ENCODE measurements at places on chromosomes 16 and 17.
A peak's percentile ranks its signal among the peaks of the same experiment; 100 is the strongest.

GRCh38 chr17:7825206-7825990, 8.6 kb upstream of the KDM6B start:
- no peak for DNase-seq

GRCh38 chr16:89744813-89745212, 23.5 kb downstream of the ZNF276 start:
- DNase-seq = no peak

DNA sequence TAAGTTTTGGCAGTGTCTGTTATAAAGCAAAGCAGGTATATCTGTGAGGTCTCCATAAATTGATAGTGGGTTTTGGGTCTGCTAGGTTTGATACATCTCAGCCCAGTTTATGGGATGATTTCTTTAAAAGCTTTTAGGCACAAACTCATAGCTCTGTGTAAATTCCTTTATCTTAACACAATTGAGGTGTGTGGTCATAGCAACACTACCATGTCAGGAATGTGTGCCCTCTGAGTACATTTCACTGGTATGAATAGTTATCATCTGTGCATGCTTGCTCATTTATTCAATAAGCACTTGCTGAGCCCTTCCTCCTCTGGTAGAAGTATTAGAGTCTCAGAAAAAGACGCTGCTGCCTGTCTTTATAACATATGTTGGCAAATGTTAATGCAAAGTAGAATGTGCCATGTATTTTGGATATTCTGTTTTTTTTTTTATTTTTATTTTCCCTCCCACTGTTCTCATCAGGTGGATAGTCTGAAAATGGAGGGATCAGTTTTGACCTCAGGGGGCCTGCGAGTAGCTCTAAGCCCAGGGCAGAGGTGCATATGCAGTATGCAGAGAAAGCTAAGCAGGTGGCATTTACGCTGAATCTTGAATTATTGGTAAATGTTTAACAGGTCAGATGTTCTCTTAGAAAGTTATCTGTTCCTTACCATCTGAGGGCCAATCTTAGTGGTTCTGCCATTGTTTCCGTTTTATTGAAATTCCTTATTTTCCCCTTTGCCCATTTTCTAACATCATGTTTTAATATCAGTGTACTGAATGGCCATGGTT, 90.7 kb downstream of the WNT3 start:
- no peak for DNase-seq

DNA sequence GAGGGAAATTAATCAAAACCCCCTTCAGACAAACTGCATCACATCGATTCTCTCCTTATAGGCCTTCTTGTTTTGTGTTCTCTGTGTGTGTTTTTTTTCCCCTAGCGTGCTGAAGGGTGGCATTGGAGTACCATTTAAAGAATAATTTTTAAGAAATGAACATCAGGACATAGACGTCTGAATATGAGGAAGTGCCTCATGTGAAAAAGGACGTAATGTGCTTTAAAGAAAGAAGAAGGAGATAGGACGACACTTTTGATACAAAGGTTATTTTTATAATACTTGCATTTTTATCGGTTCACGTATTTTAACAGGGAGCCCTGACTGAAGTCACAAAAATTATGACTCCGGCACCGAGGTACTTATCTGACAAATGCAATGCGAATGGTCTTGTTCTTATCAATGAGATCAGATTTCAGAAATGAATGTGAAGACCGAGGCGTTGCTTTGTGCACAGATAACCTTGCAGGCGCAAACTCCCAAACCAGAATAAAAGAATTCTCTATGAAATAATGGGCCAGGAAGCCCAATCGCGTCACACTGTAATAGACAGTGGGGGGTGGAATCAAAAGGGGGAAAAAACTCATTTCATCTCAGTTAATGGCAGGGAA, 606.3 kb downstream of the MAF start:
- DNase-seq = no peak

- no peak for DNase-seq
These were observed 12.1 kb downstream of the UBN1 start for GRCh38 chr16:4859190-4859899.

- DNase-seq = no peak
These were observed 285.0 kb upstream of the ERCC4 start for GRCh38 chr16:13634959-13635358.

GRCh38 chr17:65644545-65644944, 83.1 kb upstream of the AXIN2 start:
- no peak for DNase-seq

- DNase-seq = peak; percentile 58
These were observed 397 bp downstream of the RIPOR1 start for GRCh38 chr16:67528870-67529581.

GRCh38 chr17:76901542-76902197, 33.5 kb downstream of the MGAT5B start:
- DNase-seq = no peak

GRCh38 chr17:53475002-53475401, 347.7 kb upstream of the KIF2B start:
- DNase-seq = no peak

- no peak for DNase-seq
These were observed 53.4 kb downstream of the PRKCB start for GRCh38 chr16:23889189-23889588.

DNA sequence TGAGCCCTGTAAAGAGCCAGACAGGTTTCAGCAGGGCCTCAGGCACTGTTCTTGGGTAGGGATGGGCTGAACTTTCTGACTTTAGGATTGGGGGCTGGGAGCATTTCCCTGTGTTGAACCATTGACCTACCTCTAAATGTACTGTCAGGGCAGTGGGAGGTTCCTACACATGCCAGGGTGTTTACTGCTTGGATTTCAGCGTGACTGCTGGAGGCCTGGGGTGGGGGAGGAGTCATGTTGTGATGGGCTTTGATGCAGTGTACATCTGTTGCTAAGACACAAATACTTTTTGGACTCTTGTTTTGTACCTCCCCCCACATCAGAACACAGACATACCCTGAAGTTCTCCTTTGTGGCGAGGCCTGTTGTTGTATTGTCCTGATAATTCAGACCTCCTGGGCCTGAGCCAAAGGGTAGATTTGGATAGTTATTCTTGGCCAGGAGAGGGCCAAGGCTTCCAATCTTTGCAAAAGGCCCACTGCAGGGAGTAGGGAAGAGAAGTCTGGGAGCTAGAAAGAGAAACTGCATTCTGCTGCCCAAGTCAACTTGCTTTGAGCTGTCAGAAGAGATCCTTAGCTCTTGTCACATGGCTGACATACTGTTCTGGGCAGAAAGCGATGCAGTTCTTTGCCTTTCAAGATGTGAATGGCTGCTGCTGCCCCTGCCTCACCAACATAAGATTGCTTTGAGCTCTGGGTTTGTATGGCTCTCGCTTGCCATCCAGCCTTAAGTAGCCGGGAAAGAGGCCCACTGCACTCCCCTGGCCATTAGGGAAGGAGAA, 3.7 kb downstream of the NFE2L1 start:
- no peak for DNase-seq

GRCh38 chr17:76654408-76654807, 10.9 kb upstream of the ST6GALNAC1 start:
- no peak for DNase-seq

DNA sequence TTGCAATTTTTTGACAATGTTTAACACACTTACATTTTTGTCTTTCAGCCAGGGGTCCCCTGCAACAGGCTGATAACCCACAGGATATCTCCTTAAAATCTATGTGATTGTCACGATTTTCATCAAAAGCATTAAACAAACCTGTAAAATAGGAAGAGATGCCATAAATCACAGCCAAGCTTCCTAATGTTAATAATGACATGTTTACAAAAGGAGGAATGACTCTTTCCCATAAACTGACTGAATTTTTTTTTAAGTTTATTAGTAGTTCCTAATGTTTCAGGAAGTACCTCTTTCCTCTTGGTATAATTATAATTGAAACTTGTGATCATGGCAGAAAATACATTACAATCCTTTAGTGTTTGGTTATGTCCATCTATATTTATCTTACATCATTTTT, 119.6 kb downstream of the CA4 start:
- DNase-seq = no peak

- DNase-seq = no peak
These were observed 12.1 kb upstream of the CCL8 start for GRCh38 chr17:34307110-34307509.

- no peak for DNase-seq
These were observed 537.7 kb upstream of the EEF2KMT start for GRCh38 chr16:5635331-5635730.

- peak; percentile 20 for DNase-seq
These were observed 1.0 kb downstream of the IRX3 start for GRCh38 chr16:54285414-54286089.

DNA sequence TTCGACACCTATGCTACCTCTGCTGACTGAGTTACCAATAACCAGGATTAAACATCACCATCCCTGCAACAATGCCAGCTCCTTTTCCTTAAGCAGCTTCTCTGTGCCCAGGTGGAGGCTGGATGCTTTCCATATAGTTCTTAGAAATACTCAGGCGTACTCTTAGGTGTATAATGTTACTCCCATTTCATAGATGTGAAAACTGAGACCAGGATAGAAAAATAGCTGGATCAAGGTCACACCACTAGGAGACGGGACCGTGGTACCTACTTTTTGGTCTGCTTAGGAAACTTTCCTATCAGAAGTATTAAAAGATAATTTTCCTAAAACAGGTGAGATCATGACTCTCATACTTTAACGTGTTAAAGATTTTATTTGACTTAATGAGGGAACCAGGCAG, 141.7 kb upstream of the RPL38 start:
- DNase-seq = no peak

DNA sequence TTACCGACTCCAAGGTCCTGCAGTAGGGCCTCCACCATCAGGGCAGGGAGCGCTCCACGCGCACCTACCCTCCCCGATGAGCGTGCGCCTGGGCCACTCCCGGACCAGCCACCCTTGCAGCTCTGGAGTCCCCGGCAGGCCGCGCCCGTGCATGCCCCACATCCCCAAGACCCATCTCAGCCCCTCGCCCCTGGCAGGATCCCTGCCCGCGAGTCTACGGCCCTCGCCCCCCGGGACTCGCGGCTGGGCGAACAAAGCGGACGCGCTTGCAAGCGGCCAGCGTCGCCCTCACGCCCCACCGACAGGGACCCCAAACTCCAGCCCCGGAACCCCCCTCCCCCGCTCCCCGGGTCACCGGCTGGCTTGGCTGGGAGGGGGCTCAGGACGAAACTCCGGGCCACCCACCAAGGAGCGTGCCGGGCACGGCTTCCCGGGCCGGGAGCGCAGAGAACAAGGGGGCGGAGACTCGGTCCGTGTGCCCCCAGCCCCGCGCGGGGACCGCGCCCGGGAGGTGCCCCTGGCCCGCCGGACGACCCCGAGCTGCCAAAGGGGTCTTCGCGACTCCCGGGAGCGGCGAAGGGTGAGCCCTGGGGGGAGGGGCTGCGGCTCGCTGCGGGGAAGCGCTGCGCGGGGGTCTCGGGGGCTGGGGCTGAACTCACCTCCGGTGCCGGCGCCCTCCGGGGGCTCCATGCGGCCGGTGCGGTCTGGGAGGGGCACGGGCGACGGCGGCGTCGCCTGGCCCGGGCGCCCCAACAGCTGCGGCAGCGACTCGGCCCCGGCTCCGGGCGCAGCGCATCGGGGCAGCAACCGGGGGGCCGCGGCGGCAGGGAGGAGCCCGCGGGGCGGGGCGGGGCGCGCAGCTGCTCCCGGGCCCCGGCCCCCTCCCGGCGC, at the start of gene DBNDD1:
Gene DBNDD1 (minus strand): TSS at position 805 of the 891 bp plus-strand sequence. CDS start 115 bp downstream, at position 690.
- DNase-seq = peak; percentile 20

DNA sequence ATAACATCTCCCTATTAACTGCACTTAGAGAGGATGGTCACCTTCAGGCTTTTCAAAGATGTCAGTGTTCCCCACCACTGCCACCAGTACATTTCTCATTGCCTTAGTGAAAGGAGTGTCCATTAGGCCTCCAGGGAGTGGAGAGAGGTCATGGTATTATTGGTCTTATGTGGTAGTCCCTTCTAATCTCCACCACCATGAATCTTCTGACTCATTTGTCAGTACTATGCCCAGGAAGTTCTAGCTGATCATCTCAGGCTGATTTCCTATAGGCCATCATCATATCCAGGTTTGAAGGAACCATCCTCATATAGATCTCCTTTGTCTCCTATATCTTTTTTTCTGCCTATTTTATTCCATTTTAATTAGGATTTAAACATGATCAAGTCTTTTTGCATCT, 221.5 kb downstream of the CYB561 start:
- DNase-seq = no peak

GRCh38 chr17:7882068-7882467, 6.5 kb upstream of the CHD3 start:
- DNase-seq = peak; percentile 38

DNA sequence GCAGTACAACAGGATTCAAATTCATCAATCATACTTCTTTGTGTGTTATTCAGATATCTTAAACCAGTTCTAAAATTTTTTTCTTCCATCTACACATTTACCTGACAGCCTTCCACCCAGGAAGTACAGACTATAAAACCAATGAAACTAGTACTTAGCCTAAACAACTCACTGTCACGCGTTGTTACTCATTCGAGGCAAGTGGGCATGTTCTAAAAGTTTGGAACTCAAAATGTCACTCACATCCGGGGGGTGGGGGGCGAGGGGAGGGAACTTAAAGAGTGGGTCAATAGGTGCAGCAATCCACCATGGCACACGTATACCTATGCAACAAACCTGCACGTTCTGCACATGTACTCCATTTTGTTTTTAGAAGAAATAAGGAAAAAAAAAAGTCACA, 90.4 kb upstream of the PLEKHM1 start:
- no peak for DNase-seq

DNA sequence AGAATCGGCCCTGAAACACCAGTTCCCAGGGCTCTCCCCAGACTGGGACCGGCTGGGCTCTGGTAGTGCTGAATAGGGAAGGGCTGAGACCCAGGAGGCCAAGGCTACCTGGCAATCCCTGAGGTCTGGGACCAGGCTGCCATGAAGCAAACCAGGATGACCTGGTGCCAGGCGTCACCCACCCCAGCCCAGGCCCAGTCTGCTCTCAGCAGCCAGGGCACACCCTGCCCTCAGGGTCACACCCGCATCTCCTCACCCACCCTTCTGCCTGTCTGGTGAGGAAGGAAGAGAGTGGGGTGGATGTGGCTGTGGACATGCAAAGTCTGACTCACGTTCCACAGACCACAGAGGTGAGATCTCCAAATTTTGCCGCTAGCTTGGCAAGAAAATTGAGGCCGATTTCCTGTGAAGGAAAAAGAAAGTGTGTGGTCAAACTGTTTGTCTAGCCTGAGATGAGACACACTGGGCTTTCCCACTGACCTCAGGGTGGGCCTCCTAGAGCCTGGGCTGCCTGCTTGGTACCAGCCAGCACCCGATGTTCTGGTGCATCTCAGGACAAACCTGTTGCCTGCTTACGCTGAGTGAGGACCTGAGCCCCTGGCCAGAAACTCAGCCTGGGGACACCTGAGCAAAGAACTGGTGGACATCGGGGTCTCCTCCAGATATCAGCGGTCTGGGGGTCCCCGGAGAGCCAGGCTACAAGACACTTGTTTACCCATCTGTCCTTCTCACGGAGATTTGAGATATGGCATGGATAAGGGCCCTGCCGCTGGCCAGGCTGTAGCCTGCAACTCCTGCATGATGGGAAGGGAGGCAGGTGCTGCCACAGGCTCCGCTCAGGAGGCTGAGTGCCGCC, 6.3 kb upstream of the RAB37 start:
- peak; percentile 53 for DNase-seq

- peak; percentile 95 for DNase-seq
These were observed at the start of the genes NUDT21 and OGFOD1 for GRCh38 chr16:56450986-56451752. Gene NUDT21, minus strand, starts transcription at chr16:56451332. Its CDS starts 130 bp downstream, at chr16:56451202. Gene OGFOD1, plus strand, starts transcription at chr16:56451554. Its CDS starts 59 bp downstream, at chr16:56451613.

GRCh38 chr17:19644493-19645210, 3.9 kb upstream of the ALDH3A2 start:
- DNase-seq = no peak

- DNase-seq = no peak
These were observed 127.8 kb upstream of the KCNJ16 start for GRCh38 chr17:69947027-69947759.

GRCh38 chr17:76943781-76944213, 75.6 kb downstream of the MGAT5B start:
- DNase-seq = no peak
